Stimulated activated CD8-positive, alpha-beta memory T cell treated with anti-CD3 and anti-CD28 coated beads, Interleukin-4, amount 100 ng/mL, for 4 hours (primary cell): ENCODE measurements at places on chromosomes 7 and 10.

DNA sequence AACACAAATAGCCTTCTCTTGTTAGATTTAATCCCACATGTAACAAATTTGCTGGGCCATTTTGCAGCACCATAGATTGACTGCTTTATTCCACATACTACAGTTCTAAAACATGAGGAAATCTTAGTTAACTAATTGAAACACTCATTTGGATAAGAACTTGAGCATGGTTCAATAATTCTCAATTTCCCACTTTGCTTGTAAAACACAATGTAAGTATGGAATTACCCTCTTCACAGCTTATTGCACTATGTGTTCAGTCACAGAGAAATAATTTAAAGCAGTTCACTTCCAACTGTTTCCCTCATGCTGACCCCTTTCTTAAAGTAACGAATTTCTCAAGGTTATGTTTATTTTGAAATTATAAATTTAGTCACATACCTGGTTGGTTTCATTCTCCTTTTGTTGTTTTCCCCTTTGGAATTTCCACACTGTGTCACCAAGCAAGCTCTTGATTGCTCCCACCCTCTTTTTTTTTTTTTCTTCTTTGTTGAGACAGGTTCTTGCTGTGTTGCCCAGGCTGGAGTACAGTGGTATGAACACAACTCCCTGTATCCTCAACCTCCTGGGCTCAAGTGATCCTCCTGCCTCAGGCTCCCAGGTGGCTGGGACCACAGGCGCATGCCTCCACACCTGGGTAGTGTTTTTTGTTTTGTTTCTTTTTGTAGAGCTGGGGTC is 425.4 kb downstream of the EXOC4 start:
- no peak for DNase-seq

GRCh38 chr7:25496476-25497368 is 268.4 kb upstream of the NPVF start:
- DNase-seq = no peak

DNA sequence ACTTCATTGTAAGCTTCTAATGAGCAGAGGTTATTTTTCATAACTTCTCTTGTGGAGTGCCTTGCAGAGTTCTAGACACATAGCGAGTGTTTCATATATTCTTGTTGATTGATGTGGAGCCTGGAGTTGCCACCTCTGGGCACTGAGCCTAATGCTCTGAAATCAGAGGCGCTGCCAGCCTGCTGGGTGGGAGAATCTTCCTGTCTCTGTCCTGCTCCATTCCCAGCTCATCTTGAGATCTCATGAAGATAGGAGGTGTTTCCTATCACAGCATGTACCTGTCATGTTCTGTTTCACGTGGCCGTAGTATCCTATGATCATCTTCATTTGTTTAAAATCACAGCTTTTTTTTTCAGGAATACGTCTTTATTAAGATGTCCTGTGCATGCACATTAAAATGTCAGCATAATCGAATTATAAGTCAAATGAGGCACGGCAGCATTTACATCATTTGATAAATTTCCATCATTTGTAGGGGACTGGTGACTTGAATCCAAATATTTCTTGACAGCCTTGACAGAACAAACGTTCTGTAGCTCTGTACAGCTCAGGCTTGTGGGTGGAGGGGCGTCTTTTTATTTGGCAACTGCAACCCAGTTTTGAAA is 393.0 kb downstream of the PHTF2 start:
- no peak for DNase-seq

GRCh38 chr10:23496727-23497126 is 57.9 kb downstream of the OTUD1 start:
- DNase-seq = no peak

GRCh38 chr10:18583575-18584270 is 67.7 kb downstream of the NSUN6 start:
- no peak for DNase-seq

- DNase-seq = no peak
Measured at GRCh38 chr10:75743291-75743778, 311.9 kb downstream of the LRMDA start.

DNA sequence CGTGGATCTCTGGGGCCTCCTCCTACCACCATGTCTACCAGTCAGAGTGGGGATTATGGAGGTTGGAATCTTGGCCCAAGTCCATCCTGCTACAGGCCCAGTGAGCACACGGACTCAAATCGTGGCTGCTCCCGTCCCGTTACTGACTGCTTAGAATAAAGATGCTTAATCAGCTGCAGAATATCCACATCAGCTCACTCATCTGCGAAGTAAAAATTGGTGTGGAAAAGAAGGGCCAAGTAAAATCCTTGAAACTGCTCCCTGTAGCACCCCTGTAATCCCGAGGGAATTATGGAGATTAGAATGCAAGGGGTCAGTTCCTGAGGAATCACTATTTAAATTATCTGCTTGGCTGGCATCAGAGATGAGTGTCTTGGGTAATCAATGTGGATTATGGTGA is 13.0 kb upstream of the HTR5A start:
- no peak for DNase-seq
